NCI-H510A treated with DMSO at 0.1 percent for 48 hours (cell line): ENCODE measurements at places on chromosomes 11 and 22.

DNA sequence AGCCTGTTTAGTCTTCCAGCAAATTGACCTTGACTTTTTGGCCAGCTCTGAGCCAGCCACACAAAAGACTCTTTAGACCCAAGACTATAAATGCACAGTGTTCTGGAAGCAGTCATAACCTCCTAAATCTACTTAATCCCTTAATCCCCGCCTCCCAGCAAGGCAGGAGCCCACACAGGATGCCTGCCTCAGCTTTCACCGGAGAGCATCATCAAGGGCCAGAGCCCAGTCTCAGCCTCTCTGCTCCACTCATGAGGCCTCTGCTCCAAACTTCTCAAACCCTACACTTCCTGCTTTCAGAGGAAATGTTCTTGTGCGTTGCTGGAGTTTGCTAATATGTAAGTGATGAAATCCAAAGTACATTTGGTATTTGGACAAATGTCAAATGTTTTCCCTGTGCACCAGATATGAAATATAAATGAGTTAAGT lies 57.9 kb upstream of the FSHB start:
- DNase-seq = no peak

DNA sequence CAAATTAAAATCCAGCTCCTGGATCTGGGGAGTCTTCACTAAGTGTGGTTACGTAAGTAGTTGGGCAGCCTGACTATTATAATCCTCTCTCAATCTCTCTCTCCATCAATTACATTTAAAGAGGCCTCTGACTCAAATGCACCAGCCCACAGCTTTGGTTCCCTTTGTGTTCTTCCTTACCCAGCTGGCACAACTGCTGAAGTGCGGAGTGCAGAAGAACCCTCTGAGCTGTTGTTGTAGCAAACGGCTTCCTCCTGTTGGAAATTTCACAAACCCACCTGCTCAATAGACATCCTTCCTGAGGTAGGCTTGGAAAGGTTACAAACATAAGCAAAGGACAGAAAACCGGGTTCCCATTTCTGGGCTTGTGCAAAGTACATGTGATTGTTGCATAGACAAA lies 17.0 kb upstream of the SORL1 start:
- DNase-seq = no peak

GRCh38 chr11:79265756-79266322 lies 175.0 kb downstream of the TENM4 start:
- no peak for DNase-seq

DNA sequence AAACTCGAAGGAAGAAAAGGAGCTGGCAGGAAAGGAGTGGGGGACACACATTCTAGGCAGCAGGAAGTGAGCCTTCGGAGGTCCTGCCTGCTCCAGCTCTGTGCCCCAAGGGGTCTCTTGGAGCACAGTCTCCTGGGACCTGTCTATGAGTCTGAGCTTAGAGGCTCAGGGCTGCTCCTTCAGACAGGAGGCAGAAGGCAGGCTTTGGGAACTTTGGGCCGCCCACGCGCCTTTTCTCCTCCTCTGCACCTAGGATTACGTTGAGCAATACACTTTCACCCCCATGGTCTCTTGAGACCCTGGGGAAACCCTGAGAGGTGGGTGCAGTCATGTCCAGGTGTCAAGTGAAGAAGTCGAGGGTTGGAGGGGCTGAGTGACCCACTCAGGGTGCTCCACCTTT lies 965 bp downstream of the TCN2 start:
- no peak for DNase-seq

DNA sequence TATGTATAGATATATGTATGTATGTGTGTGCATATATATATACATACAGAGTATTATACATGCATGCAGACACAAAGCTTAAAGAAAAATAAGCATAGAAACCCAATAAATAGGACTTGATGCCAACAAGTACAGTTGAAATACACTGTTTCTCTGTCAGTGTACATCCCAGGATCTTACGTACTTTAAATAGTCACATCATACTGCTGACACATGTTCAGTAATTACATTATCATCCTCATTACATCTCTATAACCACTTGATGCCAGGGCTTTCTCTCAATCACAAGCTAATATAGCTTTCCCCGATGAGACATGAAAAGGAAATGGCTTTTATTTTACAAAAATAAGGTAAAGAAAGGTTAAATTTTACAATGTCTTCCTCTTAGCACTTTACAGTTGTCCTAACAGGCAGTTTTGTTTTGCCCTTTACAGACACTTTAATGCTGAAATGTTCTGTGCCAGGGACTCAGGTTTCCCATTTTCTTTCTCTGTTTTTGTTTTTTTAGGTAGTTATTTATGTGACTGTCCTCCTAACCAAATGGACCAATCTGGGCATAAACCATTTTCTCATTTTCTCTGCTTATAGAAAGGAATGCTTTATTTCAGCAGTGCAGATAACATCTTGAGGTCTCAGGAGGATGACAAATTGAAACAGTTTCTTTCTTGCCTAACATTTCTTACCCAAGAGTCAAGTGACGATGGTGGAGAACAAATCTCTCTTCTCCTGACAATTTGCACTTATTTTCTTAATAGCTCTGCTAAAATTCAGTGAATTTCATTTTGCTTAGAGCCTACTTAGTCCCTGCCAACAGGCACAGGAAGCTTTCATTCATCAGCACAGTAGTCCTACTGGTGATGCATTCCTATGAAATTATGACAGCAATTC lies 350.2 kb downstream of the TTC28 start:
- no peak for DNase-seq

DNA sequence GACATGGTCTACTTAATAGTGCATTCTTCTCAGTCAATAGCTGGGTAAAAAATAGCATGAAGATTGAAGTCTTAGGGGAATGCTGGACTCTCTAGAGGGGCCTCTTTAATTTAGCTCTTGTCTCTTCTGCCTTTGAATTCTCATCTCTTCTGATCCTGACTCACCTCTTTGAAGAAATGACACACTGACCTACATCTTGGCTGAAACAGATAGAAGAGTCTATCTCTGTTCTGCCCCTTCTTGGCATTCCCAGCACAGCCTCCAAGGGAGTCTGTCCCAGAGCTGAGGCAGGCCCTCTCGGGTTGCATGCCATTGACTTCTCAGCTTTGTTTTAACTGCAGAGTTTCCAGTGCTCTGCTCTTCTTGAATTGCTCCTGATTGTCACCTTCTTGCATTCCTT lies 55.7 kb downstream of the PTPRJ start:
- no peak for DNase-seq

DNA sequence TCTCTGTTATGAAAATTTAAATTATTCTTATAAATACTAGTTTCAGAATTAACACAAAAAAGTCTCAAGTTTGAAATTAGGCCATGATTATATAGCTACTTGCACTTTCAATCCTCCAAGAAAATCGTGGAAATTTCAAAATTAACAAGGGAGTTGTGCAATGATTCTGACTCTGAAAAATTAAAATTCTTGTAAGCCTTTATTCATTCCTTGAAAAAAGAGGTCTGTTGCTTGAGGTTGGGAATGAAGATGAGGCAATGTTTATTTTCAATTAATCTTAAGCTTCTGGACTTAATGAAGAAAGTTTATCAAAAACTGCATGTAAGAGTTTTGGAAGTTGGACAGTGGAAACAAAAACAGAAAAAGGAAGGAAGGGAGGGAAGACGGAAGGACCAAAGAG lies 128.2 kb upstream of the FIBIN start:
- DNase-seq = no peak

GRCh38 chr11:88861618-88862017 lies 204.2 kb downstream of the GRM5 start:
- no peak for DNase-seq

DNA sequence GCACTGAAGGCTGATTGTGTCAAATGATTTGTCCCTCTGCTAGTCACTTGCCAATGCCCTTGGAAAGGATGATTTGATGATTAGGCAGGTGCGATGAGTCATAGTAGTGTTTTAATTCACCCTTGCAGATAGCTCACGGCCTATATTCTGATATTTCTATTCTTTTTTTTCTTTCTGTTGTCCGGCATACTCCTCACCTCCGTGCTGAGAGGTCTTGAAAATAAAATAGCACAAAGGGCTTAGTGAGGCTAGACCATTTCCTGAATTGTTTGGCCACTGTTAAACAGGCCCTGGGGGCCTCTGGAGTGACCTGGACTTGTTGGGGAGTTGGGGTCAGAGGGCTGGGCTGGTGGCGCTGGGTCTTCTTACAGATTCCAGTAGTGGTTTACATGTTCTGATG lies 99.8 kb downstream of the ZBTB16 start:
- no peak for DNase-seq
